ENCODE measurements at places on chromosomes 16 and 17.

DNA sequence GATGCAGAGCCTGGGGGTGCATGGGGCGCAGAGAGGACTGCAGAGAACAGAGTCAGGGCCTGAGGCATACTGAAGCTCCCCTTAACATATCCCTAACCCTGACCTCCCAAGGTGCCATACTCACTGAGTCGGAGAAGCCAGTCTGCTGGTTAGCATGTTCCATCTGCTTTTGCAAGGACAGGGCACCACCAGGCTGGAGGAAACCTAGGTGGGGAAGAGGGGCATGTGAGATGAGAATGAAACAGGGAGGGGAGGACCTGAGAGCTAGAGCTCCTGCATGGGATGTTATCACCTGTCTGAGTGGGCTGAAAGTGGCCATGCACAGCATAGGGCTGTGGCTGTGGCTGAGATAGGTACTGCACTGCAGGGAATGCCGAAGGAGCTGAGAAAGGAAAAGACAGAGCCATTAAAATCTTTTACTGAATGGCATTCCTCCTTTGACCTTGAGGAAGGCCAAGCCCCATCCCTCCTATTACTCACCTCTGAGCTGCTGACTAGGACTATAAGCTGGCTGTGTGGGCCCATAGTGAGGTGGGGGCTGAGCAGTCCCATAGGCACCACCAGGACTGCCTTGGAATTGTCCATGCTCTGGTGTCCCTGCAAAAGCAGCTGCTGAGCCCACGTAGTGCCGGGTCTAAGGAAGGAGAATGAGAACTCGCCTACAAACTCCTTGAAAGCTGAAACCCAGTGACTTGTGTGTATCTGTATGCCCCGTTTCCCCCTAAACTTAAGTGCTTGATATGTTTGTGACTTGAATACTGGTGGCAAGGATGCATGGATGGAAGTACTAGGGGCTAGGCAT lies 1.9 kb downstream of the GPS2 start:
- no peak for DNase-seq

- DNase-seq = no peak
Measured at GRCh38 chr16:5459863-5460262, 362.3 kb upstream of the EEF2KMT start.

DNA sequence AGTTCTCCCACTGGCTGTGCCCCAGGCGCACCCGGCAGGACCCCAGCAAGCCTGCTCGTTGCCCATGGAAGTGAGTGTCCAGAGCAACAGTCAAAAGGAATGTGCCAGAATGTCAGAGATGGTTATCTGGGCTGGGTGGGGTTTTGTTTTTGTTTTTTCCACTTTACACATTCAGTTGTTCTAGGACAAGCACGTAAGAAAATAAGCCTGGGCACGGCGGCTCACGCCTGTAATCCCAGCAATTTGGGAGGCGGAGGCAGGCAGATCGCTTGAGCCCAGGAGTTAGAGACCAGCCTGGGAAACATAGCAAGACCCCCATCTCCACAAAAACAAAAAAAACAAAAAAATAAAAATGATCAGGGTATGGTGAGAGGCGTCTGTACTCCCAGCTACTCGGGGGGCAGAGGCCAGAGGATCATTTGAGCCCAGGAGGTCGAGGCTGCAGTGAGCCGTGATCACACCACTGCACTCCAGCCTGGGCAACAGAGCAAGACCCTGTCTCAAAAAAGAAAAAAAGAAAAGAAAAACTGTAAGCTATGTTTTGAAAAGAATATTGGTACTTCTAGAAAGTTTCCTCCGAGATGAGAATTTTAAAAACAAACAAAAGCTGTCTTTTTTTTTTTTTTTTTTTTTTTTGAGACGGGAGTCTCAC lies 8.3 kb downstream of the NDUFAF8 start:
- DNase-seq = no peak

DNA sequence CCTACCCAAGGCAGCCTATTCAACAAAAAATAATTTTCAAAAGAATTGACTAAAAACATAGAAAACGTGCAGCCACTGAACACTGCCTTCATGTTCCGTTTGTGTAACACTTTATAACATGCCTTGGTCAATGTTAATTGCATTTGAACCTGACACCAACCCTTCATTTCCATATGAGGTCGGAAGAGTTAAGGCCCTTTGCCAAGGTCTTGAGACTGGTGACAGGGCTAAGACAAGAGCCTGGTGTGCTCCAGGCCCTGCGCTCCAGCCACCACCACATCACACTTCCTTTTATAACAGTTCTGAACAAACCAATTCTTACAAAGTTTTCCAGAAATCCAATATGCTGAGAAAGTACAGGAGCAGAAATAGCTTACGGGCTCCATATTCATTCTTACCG lies 4.2 kb downstream of the BBS2 start:
- no peak for DNase-seq

DNA sequence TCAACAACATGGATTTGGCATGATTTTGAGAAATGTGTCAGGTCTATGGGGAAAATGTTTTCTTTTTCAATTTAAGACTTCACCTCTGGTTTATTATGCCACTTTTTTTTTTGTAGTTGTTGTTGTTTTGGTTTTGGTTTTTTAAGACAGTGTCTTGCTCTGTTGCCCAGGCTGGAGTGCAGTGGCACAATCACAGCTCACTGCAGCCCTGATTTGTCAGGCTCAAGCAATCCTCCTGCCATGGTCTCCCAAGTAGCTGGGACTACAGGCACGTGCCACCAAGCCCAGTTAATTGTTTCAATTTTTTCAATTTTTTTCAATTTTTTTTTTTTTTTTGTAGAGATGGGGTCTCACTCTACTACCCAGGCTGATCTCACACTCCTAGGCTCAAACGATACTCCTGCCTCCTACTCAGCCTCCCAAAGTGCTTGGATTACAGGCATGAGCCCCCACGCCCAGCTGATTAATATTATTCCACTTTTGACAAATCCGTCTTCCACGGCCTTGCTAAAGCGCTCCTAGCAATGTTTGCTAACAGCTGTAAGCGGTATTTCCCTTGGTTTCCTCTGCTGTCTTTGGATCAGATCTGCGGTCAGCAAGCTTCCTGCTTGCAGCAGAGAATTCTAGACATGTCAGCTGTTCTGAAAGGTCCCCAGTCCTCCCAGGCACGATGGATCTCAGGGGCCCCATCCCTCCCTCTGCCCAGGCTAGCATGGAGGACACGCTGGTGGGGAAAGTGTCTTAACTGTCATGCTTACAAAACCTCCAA lies 7.0 kb upstream of the MILR1 start:
- no peak for DNase-seq

DNA sequence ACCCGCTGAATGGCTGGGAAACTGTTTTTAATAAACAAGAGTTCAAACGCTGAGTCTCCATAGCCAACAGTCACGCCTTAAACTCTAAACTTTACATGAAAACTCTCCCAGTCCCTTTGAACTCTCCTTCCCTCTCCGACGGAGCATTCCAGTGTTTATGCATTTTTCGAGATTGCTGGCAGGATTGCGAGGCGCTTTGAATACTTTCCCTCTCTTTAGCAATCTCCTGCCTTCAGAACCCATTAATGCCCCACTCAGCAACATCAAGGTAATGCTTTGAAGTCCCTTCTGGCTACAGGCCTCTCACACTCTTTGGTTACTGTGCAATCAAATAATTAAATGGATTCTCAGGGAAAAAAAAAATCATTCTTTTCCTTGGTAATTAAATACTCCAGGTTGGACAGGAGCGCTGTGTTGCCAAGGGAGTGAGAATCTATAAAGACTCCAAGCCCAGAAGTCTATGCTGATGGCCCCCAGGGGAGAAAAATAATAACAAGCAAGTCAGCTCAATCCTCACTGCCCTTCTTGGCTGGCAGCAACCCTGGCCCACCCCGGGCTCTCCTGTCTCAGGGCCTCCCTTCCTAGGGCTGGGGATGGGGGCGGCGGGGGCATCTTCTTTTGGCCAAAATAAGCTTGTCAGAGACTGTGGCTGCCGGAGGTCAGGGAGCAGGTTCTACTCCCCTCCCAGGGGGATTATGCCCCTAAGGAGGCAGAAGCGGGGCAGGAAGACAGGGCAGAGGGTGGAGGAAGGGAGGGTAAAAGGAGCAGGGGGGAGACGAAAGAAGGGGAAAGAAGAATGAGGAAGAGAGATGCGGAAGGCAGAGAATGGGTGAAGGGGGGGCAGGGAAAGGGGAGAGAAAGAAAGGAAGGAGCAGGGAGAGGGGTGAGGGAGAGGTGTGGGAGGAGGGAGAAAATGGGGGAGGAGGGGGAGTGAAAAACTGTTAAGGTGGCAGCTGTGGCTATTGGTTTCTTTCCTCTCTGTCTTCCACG lies 45.2 kb downstream of the AXIN2 start:
- DNase-seq = peak; percentile 25

GRCh38 chr17:3754458-3755334 lies 31.0 kb downstream of the HASPIN start:
- DNase-seq = peak; percentile 100

GRCh38 chr16:55435387-55435786 lies 43.6 kb upstream of the MMP2 start:
- no peak for DNase-seq

DNA sequence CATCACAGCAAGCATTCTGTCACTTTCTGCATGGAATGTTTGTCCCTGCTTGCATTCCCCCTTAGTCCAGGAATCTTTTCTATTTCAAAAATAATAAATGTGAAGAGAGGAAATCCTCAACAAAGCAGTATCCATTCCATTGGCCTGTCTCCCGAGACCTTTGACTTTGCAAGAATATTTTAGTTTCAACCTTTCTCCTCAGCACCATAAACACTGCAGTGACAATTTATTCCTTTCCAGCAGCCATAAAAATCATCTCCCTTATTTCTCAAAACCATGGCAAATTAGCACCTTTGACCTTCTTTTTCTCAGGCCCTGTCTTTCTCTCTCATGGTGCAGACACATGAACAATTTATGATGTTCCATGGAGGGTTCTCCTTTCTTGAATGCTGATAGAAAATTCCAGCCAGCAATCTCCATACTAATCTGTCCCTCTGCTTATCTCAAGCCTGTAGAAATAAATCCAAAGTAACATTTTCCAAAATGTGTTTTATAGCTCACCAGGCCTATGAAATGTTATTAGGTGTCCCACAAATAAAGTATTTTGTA lies 352.1 kb upstream of the CCL2 start:
- no peak for DNase-seq

DNA sequence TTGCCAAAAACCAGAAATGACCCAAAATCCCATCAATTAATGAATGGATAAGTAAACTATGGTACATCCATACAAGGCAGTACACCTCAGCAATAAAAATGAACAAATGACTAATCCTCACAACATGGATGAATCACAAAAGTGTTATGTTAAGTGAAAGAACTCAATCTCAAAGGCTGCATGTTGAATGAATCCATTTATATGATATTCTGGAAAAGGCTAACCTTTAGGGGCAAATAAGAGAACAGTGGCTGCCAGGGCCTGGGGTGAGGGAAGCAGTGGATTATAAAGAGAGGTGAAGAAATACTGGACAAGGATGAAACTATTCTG lies 46.1 kb upstream of the MSI2 start:
- no peak for DNase-seq

DNA sequence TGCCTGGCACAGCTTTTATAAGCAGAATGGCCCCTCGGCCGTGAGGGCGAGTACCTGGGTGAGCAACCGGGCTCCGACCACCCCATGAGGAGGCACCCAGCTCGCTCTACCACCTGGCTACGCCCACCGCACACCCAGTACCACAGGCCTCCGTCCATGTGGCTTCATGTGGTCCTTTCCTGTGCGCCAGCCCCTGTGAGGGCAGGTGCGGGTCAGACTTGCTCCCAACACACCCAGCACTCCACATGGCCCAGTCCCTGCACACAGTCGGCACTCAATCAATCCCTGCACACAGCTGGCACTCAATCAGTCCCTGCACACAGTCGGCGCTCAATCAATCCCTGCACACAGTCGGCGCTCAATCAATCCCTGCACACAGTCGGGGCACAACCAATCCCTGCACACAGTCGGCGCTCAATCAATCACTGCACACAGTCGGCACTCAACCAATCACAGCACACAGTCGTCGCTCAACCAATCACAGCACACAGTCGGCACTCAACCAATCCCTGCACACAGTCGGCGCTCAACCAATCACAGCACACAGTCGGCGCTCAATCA lies 4.0 kb downstream of the C1QTNF8 start:
- DNase-seq = no peak

DNA sequence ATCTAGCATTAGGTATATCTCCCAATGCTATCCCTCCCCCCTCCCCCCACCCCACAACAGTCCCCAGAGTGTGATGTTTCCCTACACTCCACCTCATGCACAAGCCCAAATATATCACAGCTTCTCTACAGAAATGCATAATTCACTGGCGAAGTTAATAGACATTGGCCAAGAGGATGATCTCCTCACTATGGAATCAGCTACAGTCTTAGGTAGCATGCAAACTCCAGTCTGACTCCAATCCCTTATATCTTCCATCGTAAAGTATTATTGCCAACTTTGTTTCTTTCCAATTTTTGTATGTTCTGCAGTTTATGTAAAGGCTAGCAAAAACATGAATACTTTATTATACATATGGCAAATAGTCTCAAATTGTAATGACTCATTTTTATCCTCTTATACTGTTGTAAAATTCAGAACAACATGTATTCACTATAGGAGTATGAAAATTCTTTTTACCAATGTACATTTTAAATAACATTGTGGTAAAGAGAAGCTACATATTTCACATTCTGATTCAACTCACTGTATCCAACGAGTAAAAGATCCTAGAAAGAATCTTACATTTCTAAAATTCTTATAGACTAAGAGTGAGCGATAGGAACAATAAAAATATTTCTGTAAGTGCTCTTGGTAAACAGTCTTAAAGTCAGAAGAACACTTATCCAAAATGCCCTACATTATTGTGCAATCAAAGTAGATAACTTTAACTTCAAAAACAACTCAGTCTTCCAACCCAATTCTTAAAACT lies 871 bp downstream of the ABCA8 start:
- no peak for DNase-seq

DNA sequence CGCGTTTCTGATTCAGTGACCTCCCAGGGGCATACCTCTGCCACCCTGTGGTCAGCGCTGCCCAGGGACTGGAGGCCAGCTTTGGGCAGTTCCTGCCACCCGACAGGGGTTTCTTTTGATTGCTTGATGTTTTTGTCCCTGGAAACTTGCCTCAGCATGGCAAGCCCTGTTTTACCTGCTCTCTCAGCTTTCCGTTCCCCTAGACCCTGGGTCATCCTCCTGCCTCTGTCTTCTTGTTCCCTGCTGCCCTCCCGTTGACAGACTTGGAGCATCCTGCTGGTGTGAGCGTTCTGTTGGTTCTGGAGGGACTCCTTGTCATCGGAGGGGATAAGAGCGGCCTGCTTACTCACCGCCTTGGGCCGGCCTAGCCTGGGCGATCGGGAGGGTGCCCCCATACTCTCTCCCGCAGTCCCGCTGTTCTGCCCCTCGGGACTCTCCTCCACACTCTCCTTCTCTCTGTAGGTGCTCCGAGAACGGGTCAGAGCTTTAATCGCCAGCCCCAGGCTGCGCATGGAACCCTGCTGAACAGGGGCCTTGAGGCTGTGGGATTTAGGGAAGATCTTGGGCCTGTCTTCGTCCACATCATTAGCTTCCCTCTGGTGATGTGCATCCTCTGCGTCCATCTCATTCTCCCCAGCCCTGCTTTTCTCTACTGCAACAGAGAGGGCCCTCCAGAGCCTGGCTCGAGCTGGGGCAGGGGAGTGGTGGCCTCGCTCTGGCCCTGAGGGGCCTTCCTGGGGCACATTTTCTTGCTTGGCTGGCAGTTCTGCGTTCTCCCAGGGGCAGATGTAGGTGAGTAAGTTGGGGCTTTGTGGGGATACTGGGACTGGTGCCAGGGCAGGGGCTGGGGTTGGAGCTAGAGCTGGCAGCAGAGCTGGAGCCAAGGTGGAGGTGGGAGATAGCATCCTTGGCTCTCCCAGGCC lies 13.7 kb downstream of the GPR179 start:
- DNase-seq = no peak
